ENCODE measurements at places on chromosomes 7 and 10. TPM values are rescaled to one million over a fixed set of nuclear protein-coding genes. Genes with fewer than 3 reads are reported as not detected.

The MMP21 gene
- not detected for total RNA-seq

GRCh38 chr10:21724687-21725367 lies 190.8 kb downstream of the MLLT10 start:
- H3K4me3 ChIP-seq = no peak overlapping the region
- no peaks in the 10 kb centered on the region for H3K36me3 ChIP-seq
- no peaks in the 10 kb centered on the region for H3K27me3 ChIP-seq
- H3K4me1 ChIP-seq = peaks cover 23% of the 10 kb centered on the region

DNA sequence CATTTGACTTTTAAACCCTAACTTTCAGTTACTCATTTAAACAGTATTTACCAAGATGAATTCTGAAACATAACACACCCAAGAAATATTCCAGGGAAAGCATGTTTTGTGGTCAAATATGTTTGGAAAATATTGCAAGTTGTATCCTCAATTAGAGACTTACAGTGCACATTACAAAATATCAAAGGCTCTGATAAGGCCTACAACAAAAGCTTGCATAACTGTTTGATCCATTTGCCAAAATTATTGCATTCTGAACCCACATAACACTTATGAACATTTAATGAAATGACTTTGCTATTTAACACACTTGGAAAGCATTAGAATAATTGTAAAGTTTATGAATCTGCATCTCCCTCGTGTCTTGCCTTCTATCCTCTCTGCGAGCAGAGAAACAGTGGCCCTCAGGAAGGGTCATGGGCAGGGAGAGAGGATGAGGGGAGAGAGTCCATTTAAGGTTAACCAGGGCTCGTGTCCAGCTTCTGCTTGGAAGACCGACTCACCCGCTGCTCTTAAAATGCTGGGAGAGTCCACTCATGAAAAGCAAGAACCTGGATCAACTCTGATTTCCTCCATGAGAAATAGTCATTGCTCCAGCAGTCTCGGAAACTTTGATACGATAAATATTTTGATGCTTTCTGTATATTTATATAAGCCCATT lies 408.2 kb upstream of the ZMIZ1 start:
- H3K4me3 ChIP-seq = no peak overlapping the region
- H3K27me3 ChIP-seq = no peaks in the 10 kb centered on the region
- H3K36me3 ChIP-seq = no peaks in the 10 kb centered on the region
- DNase-seq = no peak

GRCh38 chr7:151308256-151308655 lies 33.4 kb upstream of the NUB1 start:
- H3K27me3 ChIP-seq = no peaks in the 10 kb centered on the region
- H3K36me3 ChIP-seq = no peaks in the 10 kb centered on the region
- H3K27ac ChIP-seq = no peak overlapping the region
- no peak for DNase-seq
- no peak overlapping the region for H3K4me3 ChIP-seq
- peaks cover 9% of the 10 kb centered on the region for H3K4me1 ChIP-seq

The NUTM2E gene
- total RNA-seq = not detected

The CACNB2 gene
- total RNA-seq = 73.5 TPM

DNA sequence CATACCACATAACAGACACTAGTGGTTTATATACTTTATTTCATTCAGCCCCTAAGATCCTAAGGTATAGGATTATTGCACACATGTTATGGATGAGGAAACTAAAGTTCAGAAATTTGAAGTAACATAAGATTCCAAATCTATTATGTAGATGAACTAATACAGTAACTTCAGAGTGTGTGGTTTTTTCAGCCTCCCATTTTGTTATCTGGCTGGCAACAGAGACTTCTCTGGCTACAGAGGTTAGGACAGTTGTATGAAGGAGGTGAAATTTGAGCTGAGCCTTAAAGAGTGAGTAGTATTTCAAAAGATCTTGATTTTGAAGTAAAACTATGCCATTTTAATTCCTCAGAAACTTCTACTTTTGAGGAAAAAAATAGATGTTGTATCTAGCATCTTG lies 125.4 kb downstream of the MAPK8 start:
- no peak overlapping the region for H3K4me3 ChIP-seq
- DNase-seq = no peak
- H3K36me3 ChIP-seq = peaks cover 14% of the 10 kb centered on the region
- no peaks in the 10 kb centered on the region for H3K27me3 ChIP-seq
- H3K27ac ChIP-seq = no peak overlapping the region

- H3K27me3 ChIP-seq = no peaks in the 10 kb centered on the region
- H3K4me1 ChIP-seq = peaks cover 18% of the 10 kb centered on the region
- no peak for DNase-seq
- H3K27ac ChIP-seq = no peak overlapping the region
Measured at GRCh38 chr10:84342584-84342983, 14.2 kb downstream of the CCSER2 start.

The CXCL12 gene
- 47.9 TPM for total RNA-seq

The CCDC172 gene
- not detected for total RNA-seq

DNA sequence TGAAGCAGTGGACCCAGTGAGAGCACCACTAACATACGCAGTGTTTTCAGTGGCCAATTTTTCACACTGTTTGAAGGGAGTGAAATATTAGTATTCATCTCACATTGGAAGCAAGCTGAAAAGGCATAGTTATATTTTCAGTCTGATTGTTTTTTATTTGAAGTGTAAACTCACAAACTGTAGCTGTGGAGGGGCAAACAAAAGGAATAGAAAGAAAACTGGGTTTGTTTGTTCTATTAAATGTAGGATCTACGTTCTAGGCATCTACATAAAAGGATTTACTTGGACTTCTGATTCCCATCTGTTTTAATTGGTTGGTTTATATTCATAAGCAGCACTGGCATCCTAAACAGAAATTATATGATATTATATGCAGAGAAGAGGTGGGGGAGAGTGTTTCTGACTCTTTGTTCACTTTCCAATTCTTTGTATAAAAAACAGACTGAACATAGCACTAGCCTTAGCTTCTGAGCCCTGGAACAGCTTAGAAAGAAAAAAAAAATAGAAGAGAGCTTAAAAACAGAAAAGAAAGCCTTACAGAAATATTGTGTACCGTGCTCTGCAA lies 447.8 kb upstream of the KCND2 start:
- H3K36me3 ChIP-seq = no peaks in the 10 kb centered on the region
- no peak overlapping the region for H3K4me3 ChIP-seq
- H3K27me3 ChIP-seq = no peaks in the 10 kb centered on the region
- H3K4me1 ChIP-seq = no peaks in the 10 kb centered on the region
- no peak overlapping the region for H3K27ac ChIP-seq
- DNase-seq = no peak

The CLDN12 gene
- 17.6 TPM for total RNA-seq

DNA sequence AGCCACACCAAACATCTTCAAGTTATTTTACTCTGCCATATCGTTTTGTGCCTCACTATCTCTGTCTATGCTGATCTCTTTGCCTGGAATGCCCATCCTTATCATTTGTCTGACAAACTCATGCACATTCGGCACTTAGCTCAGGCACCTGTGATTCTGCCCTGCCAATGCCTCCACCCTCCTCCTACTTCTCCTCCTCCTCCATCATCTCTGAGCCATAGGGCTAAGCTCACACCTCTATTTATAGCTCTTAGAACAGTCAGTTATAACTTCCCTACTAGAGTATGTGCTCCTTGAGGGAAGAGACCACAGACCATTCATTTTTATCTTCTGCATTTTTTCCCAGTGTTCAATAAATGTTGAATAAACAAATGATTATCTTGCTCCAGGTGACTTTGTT lies 51.2 kb upstream of the CDK13 start:
- H3K4me3 ChIP-seq = no peak overlapping the region
- no peaks in the 10 kb centered on the region for H3K27me3 ChIP-seq
- peak; percentile 39 for DNase-seq
- H3K27ac ChIP-seq = no peak overlapping the region
- peaks cover 6% of the 10 kb centered on the region for H3K4me1 ChIP-seq
- no peaks in the 10 kb centered on the region for H3K36me3 ChIP-seq

- no peaks in the 10 kb centered on the region for H3K27me3 ChIP-seq
- DNase-seq = no peak
- peak overlapping the region; percentile 79 for H3K4me3 ChIP-seq
- no peaks in the 10 kb centered on the region for H3K36me3 ChIP-seq
Measured at GRCh38 chr10:100008708-100009282, 952 bp downstream of the DNMBP start.

DNA sequence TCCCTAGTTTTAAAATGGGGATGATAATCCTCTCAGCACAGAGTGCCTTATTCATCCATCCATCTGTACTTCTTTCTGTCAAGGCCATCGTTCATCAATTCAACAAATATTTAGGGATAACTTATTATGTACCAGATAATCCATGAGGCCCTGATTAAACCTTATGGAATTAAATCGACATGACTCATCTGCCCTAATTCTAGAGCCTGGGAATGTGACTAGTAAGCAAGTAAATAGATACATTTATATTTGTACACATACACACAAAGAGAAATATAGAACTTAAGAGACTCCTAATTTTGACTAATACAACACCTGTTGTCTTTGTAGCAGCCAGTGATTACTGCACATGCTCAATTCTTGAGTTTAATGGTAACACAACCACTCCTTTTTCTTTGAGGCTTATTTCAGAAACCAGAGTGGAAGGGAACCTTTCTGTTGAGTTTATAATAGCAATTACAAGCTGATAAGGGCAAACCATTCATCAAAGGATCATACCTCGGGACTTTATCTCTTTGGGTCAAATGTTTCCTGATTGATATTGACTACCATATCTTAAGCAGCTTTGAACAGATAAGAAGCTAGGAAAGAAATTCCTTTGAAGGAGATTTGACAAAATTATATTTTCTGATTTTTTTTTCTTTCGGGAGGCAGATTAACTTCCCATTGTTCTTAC lies 122.7 kb downstream of the ARID5B start:
- H3K4me1 ChIP-seq = peaks cover 33% of the 10 kb centered on the region
- DNase-seq = no peak
- no peak overlapping the region for H3K4me3 ChIP-seq
- no peaks in the 10 kb centered on the region for H3K36me3 ChIP-seq
- no peaks in the 10 kb centered on the region for H3K27me3 ChIP-seq

The GPNMB gene
- 46.1 TPM for total RNA-seq

The TMEM184A gene
- total RNA-seq = not detected

Data from esophagus muscularis mucosa (tissue), 4 donors.